Right atrium auricular region (tissue), 2 donors: ENCODE measurements at places on chromosomes 1 and 21. TPM values are rescaled to one million over a fixed set of nuclear protein-coding genes. Genes with fewer than 3 reads are reported as not detected.

- no peak for DNase-seq
Observed at GRCh38 chr1:39729030-39729429, 9.7 kb upstream of the PPIE start.

GRCh38 chr1:109994654-109995053 lies 10.1 kb downstream of the AHCYL1 start:
- no peak for DNase-seq

DNA sequence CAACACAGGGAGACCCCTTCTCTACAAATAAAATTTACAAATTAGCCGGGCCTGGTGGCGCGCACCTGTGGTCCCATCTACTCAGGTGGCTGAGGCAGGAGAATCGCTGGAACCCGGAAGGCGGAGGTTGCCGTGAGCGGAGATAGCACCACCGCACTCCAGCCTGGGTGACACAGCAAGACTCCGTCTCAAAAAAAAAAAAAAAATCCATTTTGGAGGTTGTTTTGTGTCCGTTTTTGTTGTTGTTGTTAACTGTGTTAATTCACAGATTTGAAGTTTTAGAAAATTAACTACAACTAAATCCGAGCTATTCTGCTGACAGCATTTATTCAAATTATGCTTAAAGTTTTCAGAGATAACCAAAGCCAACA lies 618 bp downstream of the CLCC1 start:
- no peak for DNase-seq

DNA sequence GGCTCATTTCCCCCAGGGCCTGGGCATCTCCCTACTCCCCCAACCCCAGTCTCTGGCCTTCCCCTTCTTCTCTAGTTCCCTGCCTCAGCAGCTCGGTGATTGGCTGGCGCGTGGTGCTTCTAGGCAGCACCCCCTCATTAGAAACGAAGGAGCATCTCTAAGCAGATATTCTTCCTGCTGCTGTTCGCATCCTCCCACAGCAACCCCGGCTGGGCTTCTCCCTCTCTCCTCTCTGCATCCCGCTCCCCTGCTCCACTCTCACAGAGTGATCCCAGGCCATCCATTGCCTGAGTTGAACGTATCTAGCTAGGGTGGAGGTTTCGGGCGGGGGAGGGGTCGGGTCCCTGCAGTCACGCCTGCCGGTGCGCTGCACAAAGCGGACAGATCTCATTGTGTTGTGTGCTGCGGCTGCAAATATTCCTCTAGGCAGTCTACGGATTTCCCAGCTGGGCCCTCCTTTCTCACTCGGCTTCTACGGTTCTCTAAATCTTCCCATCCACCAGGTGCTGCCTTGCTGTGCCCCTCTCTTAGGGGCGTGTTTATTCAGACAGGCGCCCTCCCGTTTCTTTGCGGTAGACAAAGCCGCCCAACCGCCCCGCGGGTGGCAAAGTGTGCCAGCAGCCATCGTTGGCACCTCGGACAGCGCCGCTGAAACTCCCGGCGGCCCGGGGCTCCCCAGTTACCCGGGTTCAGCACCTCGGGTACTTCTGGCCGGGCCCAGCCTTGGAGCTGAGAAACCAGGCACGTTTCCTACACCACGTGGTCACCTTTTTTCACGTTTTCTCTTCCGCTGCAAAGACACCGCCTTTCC lies 2.2 kb downstream of the CACNA1E start:
- no peak for DNase-seq

GBP1 gene
- 5.7 TPM for total RNA-seq

- DNase-seq, result no peak
Observed at GRCh38 chr1:17833661-17834501, 78.7 kb downstream of the ACTL8 start.

GRCh38 chr21:36174780-36175179 lies 18.2 kb downstream of the DOP1B start:
- no peak for DNase-seq
